ENCODE measurements at places on chromosomes 2 and 18. TPM values are rescaled to one million over a fixed set of nuclear protein-coding genes. Genes with fewer than 3 reads are reported as not detected.

RAB3GAP1 gene
- total RNA-seq: 56.8 TPM

CAPN10 gene
- total RNA-seq: 23.0 TPM

PGAP1 gene
- 19.4 TPM for total RNA-seq

FKBP7 gene
- 5.4 TPM for total RNA-seq

FER1L5 gene
- total RNA-seq: 0.40 TPM

METTL5 gene
- 31.3 TPM for total RNA-seq

SKOR2 gene
- not detected for total RNA-seq

CFAP53 gene
- total RNA-seq: 0.95 TPM

SALL3 gene
- total RNA-seq: 0.28 TPM

GKN1 gene
- total RNA-seq: not detected

SCN7A gene
- 74.1 TPM for total RNA-seq

LYPD1 gene
- total RNA-seq: not detected

MROH2A gene
- total RNA-seq: not detected

GKN2 gene
- total RNA-seq: not detected

PCARE gene
- total RNA-seq: not detected

TGOLN2 gene
- total RNA-seq: 62.0 TPM

VWA3B gene
- total RNA-seq: not detected

UGT1A5 gene
- not detected for total RNA-seq

HIBCH gene
- total RNA-seq: 23.3 TPM

ICA1L gene
- 32.3 TPM for total RNA-seq

TTN gene
- total RNA-seq: 6.0 TPM

TRPM8 gene
- total RNA-seq: not detected

FHOD3 gene
- total RNA-seq: not detected

CYBRD1 gene
- total RNA-seq: 230 TPM

PRSS56 gene
- total RNA-seq: not detected

DUSP19 gene
- total RNA-seq: 1.3 TPM

FMNL2 gene
- total RNA-seq: 10.0 TPM

PDK1 gene
- total RNA-seq: 26.4 TPM

DYSF gene
- 15.2 TPM for total RNA-seq

HAAO gene
- total RNA-seq: 25.1 TPM

STRADB gene
- total RNA-seq: 22.9 TPM

SPDYA gene
- 3.2 TPM for total RNA-seq

LOXHD1 gene
- total RNA-seq: not detected

RTKN gene
- 14.1 TPM for total RNA-seq

IL36A gene
- total RNA-seq: not detected

ZEB2 gene
- 133 TPM for total RNA-seq

MCM6 gene
- 2.3 TPM for total RNA-seq

TMEM178A gene
- not detected for total RNA-seq

Data from uterus (tissue), 4 donors.